ENCODE measurements at places on chromosomes 5 and 9.

DNA sequence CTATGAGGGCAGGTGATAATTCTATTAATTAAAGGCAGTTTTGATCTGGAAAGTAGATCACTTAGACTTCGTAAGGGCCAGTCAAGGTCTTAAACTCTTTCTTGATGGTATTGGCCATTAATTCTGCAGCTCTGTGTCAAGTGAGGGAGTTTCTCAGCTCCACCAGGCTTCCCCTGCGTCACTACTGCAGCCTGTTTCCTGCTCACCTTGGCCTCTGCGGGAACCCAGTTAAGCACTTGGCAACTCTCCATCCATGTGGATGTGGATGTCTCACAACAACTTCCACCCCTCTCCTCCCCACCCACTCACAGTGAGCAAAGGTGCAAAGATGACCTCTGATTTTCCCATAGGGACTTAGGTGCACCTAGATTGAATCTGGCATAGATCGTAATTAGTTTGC lies 191.6 kb downstream of the PLK2 start:
- no peak for DNase-seq

DNA sequence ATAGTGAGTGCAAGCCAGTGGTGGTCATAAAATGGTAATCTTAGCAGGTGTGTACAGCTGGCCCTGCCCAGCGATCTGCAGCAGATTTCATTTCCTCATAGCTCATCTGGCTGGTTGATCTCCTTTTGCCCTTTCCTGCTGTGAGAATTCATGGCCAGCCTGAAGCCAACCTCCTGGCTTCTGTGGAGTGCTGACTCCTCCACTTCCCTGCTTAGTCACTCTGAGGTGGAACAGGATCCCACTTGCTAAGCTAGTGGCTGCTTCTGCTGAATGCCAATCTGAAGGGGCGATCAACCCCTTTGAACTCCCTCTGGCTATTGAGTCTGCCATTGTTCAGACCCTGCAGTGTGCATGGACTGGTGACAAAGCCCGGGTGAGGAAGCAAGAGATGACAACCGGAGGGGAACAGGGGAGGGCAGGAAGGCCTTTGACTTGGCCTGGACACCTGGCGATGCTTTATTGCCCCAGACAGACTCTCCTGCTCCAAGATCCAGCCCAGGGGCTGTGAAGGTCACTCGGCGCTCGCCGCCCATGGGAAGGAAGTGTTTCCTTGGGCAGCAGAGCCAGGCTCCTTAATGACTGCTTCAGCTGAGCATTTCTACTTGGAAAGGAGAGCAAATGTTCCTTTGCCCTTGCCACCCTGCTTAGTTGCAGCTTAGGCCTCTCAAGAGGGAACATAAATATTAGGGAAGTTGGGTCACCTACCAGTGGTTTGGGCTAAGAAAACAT lies 341.1 kb downstream of the ZSWIM6 start:
- no peak for DNase-seq

- no peak for DNase-seq
Measured at GRCh38 chr5:151186538-151186937, 29.0 kb upstream of the ANXA6 start.

GRCh38 chr5:159681661-159682060 lies 234.6 kb upstream of the ADRA1B start:
- no peak for DNase-seq

DNA sequence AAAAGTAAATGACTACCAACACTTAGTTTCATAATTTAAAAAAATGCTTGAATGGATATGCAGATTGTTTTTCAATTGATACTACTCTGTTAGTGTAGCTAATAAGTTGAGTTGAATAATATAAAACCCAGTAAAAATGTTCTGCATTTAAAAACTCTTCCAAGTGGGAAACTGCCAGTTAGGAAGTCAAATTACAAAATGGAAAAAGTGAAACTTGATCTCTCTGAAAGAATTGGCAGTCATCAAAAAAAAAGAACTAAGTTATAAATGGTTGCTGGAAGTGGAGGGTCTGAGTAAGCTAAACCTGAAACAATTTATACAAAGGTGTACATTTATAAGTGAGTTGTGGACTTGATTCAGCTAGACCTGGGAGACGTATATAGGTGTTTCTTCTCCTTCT lies 52.4 kb downstream of the VCAN start:
- no peak for DNase-seq

GRCh38 chr9:98873951-98874371 lies 66.5 kb downstream of the GALNT12 start:
- no peak for DNase-seq

- no peak for DNase-seq
Measured at GRCh38 chr5:179254638-179255271, 90.5 kb downstream of the ADAMTS2 start.

- DNase-seq, result peak; percentile 11
Measured at GRCh38 chr5:567664-568060, 43.4 kb upstream of the SLC9A3 start.

- no peak for DNase-seq
Measured at GRCh38 chr5:159179529-159180305, 29.6 kb downstream of the RNF145 start.

- DNase-seq, result no peak
Measured at GRCh38 chr5:95076395-95077185, 208.3 kb downstream of the MCTP1 start.

- DNase-seq, result no peak
Measured at GRCh38 chr9:8723195-8723594, 923.6 kb upstream of the DMAC1 start.

GRCh38 chr5:149323210-149323609 lies 22.1 kb upstream of the GRPEL2 start:
- DNase-seq, result no peak

GRCh38 chr5:14946815-14947620 lies 75.4 kb upstream of the ANKH start:
- no peak for DNase-seq

DNA sequence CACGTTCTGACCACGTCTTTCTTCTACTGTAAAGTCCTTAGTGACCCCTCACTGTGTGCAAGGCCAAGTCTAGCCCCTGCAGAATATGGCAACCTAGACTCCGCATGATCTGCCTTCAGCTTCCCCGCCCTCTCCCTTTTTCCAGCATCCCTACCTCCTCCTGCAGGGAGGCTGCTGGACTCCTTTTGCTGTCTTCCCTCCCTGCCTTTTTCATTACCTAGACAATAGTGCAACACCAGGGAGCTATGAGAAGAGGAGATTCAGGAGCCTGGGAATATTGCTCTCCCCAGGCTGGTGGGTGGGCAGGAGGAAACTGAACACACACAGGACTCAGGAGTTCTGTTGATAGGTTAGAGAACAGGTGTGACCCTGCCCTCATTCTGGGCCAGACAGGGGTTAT lies 33.1 kb upstream of the LARP1 start:
- no peak for DNase-seq

- no peak for DNase-seq
Measured at GRCh38 chr5:124176692-124177091, 569.7 kb downstream of the ZNF608 start.

GRCh38 chr5:98796197-98796972 lies 22.9 kb downstream of the RGMB start:
- DNase-seq, result peak; percentile 44

DNA sequence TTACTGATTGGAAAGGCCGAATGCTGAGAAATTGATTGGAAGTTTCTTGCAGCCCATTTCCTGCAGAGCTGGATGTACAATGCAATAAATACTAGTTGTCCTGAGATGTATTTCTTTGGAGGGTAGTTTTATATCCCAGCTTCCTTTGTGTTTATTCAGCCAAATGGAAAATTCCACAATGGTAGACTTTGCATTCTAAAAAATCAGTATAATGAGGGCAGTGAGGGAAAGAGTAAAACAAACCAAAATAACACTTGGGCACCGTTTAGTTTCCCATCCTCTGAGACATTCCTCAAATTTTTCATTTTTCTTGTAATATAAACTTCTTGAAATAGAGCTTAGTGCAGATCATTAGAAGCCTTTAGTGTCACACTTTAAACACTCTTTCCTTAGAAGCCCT lies 379.4 kb downstream of the EBF1 start:
- no peak for DNase-seq

GRCh38 chr5:146448783-146449519 lies 1.8 kb downstream of the TCERG1 start:
- no peak for DNase-seq

GRCh38 chr5:88734983-88735382 lies 148.0 kb downstream of the MEF2C start:
- peak; percentile 67 for DNase-seq

GRCh38 chr9:100739666-100740065 lies 161.8 kb downstream of the CAVIN4 start:
- DNase-seq, result no peak

DNA sequence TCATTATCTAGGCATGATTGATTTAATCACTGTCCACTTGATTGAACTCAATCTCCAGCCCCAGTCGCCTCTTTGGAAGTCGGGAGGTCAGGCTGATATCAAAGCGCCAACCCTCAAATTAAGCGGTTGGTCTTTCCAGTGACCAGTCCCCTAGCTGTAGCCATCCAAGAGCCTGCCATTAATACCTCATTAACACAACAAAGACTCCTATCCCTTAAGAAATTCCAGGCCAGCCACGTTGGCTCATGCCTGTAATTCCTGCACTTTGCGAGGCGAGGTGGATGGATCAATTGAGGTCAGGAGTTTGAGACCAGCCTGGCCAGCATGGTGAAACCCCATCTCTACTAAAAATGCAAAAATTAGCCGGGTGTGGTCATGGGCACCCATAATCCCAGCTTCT lies 27.4 kb upstream of the GCNT1 start:
- DNase-seq, result no peak

DNA sequence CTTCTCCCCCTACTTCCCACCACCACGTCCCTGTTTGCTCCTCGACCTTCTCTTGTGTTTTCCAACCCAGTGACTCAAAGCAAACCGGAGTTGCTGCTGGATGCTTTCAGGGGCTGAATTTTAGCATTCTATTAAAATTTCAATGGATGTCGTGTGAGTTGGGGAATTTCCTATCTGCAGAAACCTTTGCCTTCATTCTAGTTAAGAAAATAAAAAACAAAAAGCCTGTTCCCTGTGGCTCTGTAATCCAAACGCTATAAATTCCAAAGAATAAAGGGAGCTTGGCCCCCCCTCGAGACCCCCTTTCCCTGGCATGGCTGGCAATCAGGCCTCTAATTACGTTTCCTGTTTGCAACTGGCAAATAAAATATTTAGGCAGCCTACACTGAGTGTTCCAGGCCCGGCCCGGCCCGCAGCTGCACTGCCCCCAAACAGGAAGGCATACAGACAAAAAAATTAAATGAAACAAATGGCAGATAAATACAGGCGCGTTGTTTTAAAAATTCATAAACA lies 139.4 kb upstream of the PPP1R26 start:
- DNase-seq, result no peak

GRCh38 chr9:90459321-90459720 lies 183.3 kb downstream of the DIRAS2 start:
- no peak for DNase-seq

DNA sequence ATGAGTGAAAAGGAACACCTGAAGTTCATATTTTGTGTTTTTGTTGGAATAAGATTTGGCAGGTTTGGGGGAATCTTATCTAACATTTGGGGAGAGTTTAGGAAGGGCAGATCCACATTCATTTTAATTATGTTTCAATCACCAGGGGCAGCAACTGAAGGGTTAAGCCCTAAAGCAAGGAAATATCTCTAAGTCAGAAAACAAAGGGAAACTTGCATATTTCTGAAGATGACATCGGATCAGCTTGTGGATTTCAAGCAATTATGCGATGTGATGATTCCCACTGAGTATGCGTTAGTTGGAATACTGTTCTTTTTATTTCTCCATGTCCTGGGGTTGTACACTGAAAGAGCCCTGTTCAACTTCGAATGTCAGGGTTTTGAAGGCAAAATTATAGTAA lies 59.8 kb upstream of the NFIB start:
- DNase-seq, result no peak

DNA sequence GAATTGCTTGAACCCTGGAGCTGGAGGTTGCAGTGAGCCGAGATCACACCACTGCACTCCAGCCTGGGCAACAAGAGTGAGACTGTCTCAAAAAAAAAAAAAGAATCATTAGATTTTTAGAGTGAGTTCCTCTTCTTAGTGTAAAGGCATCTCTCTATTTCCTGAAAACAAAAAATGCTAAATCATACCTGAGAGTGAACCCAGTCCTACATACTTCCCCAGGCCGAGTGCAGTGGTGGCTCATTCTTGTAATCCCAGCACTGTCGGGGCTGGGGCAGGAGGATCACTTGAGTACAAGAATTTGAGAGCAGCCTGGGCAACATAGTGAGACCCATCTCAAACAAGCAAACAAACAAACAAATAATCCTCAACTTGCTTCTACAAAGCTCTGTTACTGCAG lies 38.2 kb upstream of the LPAR1 start:
- no peak for DNase-seq

- no peak for DNase-seq
Measured at GRCh38 chr5:24439465-24439864, 205.3 kb downstream of the CDH10 start.

DNA sequence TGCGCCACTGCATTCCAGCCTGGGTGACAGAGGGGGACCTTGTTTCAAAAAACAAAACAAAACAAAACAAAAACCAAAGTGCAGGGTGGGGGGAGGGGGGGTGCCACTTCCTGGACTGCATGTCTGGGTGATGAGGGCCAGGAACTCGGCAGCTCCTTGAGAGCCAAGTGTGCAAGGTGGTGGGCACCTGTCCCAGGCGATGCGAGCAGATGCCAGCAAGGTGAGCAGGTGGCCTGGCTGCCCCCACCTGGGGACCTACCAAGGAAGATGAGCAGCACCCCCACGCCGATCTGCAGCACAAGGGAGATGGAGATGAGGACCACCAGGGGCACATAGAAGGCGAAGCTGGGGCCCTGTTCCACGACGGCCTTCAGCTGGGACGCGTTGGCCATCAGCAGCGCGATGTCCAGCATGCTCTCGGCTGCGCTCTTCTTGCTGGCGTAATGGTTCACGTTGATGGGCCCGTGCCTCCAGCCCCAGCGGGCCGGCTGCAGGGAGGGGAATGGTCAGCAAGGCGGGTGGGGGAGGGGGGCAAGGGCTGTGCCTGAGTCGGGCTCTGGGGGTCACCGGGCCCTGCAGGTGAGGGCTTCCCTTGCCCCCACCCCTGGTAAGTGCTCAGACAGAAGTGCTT lies 7.8 kb downstream of the NINJ1 start:
- peak; percentile 26 for DNase-seq

DNA sequence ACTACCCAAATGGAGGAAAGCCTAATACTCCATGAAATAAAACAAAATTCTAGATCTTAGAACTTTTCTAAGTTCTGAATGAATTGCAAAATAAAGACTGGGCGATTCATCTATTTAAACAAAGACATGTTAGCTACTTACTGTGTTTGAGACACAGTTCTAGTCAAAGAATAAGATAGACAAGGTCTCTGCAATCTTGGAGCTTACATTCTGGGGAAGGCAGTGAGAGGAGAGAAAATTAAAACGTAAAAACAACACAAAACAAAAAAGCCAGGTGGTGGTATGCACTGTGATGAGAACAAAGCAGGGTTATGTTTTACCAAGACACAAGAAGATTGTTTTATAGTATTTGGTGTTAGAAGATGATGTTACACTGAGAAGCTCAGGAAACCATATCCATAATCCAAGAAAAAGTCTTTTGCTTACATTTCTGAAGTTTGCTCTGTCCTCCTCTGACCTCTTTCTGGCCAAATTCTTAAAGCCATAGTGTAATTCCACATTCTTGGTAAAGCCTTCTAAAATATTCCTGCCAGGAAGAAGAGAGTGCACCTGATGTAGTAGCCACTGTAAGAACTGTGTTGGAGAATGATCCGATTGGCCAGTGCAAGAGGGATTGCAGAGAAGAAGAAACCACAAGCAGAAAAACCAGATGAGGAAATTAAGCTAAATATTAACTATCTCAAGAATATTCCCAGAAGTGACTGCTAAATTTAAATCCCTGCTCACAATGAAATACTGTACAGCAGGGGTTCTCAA lies 218.4 kb downstream of the PCSK1 start:
- no peak for DNase-seq

Measured in left hindlimb (tissue), 1 donor.